MCF 10A (cell line): ENCODE measurements at places on chromosomes 13 and 19. TPM values are rescaled to one million over a fixed set of nuclear protein-coding genes. Genes with fewer than 3 reads are reported as not detected.

Gene CYP2A7
- total RNA-seq, result not detected in 2 replicates

- H3K27ac ChIP-seq, result peak overlapping the region; percentile 35
- no peaks in the 10 kb centered on the region for H3K27me3 ChIP-seq
- H3K4me1 ChIP-seq, result peaks cover 34% of the 10 kb centered on the region
- H3K36me3 ChIP-seq, result peaks cover 6% of the 10 kb centered on the region
- H3K4me3 ChIP-seq, result no peak overlapping the region
Observed at GRCh38 chr19:18477042-18477779, 39.3 kb upstream of the ISYNA1 start.

GRCh38 chr13:106455777-106456176 is 79.7 kb downstream of the EFNB2 start:
- no peak overlapping the region for H3K4me3 ChIP-seq
- no peaks in the 10 kb centered on the region for H3K36me3 ChIP-seq
- no peaks in the 10 kb centered on the region for H3K27me3 ChIP-seq
- no peaks in the 10 kb centered on the region for H3K4me1 ChIP-seq

GRCh38 chr19:13827656-13828055 is 32.4 kb downstream of the ZSWIM4 start:
- no peaks in the 10 kb centered on the region for H3K27me3 ChIP-seq
- H3K27ac ChIP-seq, result no peak overlapping the region
- peaks cover 83% of the 10 kb centered on the region for H3K36me3 ChIP-seq
- DNase-seq, result no peak

- peaks cover 18% of the 10 kb centered on the region for H3K4me1 ChIP-seq
- peak overlapping the region; percentile 70 for H3K4me3 ChIP-seq
- no peak overlapping the region for H3K27ac ChIP-seq
- peaks cover 6% of the 10 kb centered on the region for H3K36me3 ChIP-seq
Observed at GRCh38 chr13:99436686-99437416, 64.4 kb upstream of the TM9SF2 start.

GRCh38 chr13:111645198-111645597 is 324.8 kb downstream of the TEX29 start:
- H3K4me1 ChIP-seq, result no peaks in the 10 kb centered on the region
- no peak for DNase-seq
- H3K36me3 ChIP-seq, result no peaks in the 10 kb centered on the region
- no peak overlapping the region for H3K4me3 ChIP-seq
